CD4-positive, alpha-beta T cell treated with Interleukin-10 for 1 hour (primary cell): ENCODE measurements at places on chromosomes 6 and 20.

DNA sequence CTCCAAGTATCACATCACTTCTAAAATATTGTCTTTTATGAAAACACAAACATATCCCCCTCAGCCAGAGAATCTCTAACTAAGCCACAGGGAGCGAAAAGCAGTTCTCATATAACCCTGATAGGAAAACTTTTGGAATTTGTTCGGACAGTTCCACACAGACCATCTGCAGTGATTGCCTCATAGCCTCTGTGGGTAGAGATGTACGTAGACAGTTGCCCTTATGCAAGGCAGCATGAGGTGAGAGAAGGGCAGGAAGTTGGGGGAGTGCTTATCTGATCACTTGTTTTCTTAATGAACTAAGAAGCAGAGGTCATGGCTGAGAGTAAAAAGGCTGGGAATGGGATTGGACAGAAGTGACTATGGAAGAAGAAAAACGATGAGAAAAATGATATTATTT lies 39.6 kb downstream of the SLC23A2 start:
- DNase-seq: peak; percentile 50

DNA sequence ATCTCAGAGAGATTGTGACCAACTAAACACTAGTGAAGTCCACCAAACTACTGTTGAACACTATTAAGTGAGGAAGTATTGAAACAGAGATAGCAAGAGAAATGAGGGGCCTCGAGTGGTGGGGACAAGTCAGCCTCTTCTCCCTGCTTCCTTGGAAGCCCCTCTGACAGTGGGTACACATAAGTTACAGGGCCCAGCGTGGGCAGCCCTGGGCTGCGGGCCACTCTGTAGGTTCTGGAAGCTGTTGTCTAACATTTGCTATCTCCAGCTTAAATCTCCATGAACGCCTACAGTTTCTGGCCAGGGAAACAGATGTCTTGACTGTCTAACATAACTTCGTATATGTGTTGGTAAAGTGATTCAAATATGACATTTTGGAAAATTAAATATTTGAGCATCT lies 71.4 kb downstream of the KLHL32 start:
- DNase-seq: no peak

GRCh38 chr6:105985098-105985815 lies 100.9 kb upstream of the PRDM1 start:
- DNase-seq: no peak

GRCh38 chr6:15569035-15569995 lies 93.5 kb downstream of the DTNBP1 start:
- DNase-seq: no peak

DNA sequence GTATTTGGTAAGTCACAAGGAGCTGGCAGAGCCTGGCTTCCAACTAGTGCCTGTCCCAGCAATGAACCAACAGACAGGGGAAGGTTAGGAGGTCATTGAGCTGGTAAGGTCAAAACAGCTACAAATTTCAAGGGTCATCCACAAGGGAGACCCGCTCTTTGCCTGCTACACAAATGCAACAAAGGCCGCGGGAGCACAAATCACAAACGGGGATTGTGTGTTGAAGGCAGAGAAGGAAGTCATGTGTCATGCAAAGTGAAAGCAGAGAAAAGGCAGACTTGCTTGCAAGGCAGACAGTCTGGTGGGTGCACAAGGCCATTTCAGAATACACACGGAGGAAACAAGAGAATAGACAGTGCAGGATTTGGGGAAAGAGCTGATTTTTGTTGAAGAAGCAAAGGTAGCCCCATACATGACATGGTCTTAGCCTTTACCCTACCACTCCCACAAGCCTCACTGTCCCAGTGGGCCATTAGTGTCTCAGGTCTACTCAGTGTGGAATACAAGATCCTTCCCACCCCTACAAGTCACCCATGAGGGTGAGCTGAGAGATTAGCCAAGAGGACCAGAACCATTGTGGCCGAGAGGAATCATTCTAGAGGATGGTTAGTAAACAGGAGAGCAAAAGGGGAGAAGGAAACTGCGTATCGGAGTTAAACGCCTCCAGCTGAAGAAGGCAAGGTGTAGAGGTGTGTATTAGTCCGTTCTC lies 18.1 kb upstream of the SAMHD1 start:
- peak; percentile 52 for DNase-seq

GRCh38 chr6:113461153-113461932 lies 395.8 kb upstream of the MARCKS start:
- DNase-seq: no peak

- DNase-seq: no peak
Observed at GRCh38 chr20:40930561-40930960, 98.1 kb upstream of the TOP1 start.

DNA sequence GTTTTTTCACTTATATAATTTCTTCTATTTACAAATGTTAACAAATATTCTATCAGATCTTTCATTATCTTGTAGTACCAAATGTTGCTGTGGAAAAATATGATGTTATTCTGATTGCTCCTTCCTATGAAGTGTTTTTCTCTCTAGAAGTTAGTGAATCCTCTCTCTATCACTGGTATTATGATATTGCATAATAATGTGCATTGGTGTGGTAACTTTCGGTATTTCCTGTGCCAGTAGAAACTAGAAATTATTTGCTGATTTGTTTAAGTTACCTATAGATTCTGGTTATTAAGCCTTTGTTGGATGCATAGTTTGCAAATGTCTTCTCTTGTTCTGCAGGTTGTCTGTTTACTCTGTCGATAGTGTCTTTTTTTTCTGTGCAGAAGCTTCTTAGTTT lies 342.5 kb downstream of the CENPW start:
- no peak for DNase-seq

GRCh38 chr20:43963233-43963632 lies 48.6 kb downstream of the TOX2 start:
- DNase-seq: no peak

GRCh38 chr6:30719791-30720737 lies at the start of gene TUBB:
Gene TUBB, plus strand, starts transcription at chr6:30720352. Its CDS starts 155 bp downstream, at chr6:30720507.
- peak; percentile 96 for DNase-seq

- DNase-seq: no peak
Observed at GRCh38 chr20:49811825-49812506, 662 bp upstream of the SLC9A8 start.

DNA sequence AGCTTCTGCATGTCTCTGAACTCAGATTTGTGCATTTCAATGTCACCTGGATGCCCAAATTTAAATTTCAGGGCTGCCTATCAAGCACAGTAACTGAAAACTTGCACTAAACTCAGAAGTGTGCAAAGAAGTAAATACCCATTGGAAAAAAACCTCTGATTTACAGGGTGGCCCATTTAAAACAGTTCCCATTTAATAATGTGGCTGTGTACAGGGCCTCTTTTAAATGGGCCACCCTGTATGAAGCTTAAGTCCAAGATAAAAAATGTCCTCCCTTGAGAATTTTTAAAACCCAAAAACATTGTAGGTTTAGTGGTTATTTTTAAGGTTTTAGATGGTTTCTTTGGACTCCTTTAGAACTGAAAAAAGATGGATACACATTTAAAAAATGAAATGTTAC lies 202.1 kb upstream of the RUNX2 start:
- DNase-seq: no peak

- no peak for DNase-seq
Observed at GRCh38 chr20:48742912-48743680, 84.7 kb downstream of the PREX1 start.

DNA sequence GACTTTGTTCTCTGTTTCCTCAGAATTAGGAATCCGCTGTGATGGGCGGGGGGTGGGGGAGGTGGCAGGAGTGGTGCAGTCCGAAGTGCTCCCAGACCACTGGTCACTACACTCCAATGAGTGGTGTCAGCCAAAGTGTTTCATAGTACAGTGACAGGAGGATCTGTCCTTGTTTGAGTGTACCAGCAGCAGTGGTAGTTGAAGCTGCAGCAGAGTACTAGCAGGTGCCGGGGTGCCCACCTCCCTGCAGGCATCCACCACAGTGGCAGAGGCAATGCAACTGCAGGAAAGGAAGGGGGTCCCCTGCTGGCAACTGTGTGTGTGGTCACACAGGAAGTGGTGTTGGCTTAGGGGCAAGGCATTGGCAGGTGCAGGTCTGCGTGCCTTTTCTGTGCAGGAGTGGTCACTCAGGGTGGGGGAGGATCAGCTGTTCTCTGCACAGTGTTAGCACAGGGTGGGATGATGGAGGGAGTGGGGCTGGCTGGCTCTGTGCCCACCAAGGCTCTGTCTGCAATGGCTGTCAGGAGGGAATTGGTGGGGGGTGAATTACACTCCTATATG lies 9.7 kb downstream of the HLA-DOB start:
- no peak for DNase-seq

DNA sequence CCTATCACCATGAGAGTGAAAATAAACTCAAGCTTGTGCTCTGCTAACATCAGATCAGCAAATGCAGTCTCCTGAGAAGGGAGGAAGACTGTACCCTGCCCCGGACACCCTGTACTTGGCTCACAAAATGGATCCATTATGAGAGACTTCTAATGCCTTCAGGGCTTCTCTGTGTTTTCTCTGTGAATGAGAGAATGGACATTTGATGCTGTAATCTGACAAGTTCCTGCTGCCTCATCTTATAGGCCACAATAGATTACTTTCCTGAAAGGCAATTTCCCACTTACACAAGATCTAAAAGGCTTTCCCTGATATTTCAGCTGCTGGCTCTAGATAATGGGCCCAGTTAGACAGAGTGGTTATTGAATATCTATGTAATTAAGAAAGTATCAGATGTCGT lies 117.2 kb downstream of the OTOR start:
- no peak for DNase-seq

DNA sequence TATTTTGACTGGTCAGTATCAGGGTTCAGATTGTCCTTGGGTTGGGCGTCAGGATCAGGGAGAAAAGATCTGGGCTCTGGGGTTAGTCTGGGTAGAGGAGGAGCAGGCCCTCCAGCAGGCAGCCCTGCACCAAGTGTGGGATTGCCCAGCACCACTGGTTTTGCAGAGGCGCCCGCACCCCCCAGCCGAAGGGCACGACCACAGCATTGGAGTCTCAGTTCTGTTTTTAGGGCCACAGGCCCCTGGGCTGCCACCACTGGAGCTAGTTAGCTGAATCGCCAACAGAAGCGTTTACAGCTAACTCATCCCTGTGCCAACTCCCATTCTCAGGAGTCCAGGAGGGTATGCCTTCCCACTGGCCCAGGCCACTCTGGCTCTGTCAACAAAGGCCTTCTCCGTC lies 84.2 kb downstream of the TCP11 start:
- DNase-seq: no peak

DNA sequence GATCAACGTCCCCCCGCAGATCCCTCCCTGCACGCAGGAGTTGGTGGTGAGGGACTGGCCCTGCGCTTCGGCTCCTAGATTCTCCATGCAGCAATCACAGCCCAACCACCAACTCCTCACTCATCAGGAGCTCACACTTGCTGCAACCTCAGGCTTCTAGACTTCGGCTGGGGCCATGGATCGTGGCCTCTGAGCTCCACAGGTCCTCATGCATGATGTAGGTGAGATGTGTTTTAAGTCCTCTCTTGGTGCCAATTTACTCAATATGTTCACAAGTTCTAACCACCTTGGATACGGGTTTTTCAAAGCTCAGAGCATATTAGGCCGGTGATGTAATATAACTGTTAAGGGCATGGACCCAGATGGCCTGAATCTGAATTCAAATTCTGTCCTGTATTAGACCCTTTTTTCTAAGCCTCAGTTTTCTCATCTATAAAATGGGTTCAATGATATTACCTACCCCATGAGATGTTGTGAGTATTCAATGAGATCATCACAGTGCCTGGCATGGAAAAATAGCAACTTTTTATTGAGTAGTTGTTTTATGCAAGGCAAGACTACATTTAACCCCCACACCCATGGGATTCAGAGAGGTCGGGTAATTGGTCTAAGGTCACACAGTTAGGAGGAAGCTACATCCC lies 31.0 kb downstream of the SUN5 start:
- DNase-seq: no peak

- peak; percentile 63 for DNase-seq
Observed at GRCh38 chr20:38751360-38751976, 3.2 kb downstream of the ACTR5 start.

DNA sequence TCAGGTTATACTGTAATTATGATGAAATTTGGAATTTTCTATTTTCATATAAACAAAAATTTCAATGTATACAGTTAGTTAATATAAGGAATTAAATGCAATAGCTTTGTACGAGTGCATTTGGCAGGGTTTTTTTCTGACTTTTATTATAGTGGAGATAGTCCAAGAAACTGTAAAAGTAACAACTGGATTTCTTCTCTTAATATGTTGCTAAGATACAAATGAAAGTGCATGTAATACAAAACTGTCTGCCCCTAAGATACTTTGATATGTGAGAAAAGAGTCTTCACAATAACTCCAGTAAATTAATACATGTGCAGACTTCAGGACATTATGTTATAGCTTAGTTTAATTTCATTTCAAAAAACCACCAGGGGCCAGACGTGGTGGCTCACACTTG lies 721.4 kb downstream of the CBLN4 start:
- DNase-seq: no peak

GRCh38 chr6:156013155-156013554 lies 557.5 kb upstream of the NOX3 start:
- DNase-seq: no peak

DNA sequence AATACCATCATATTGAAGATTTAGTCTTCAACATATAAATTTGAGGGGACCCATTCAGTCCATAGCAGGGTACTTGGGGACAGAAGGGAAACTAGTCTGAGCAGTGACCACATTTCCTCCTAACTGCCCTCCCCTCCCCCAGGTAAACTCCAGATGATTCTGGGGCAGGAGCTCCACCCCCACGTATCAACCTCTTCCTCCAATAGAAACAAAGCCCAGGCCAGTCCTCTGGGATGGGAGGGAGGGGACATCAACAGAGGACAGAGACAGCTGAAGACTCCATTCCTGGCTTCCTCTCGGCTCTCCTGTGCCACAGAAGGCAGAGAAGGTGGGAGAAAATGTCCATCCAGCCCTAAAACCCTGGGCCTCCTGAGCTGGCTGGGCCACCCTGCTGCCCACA lies 85.0 kb upstream of the TOP1 start:
- no peak for DNase-seq

GRCh38 chr20:3710011-3710466 lies 2.4 kb downstream of the SIGLEC1 start:
- DNase-seq: no peak

DNA sequence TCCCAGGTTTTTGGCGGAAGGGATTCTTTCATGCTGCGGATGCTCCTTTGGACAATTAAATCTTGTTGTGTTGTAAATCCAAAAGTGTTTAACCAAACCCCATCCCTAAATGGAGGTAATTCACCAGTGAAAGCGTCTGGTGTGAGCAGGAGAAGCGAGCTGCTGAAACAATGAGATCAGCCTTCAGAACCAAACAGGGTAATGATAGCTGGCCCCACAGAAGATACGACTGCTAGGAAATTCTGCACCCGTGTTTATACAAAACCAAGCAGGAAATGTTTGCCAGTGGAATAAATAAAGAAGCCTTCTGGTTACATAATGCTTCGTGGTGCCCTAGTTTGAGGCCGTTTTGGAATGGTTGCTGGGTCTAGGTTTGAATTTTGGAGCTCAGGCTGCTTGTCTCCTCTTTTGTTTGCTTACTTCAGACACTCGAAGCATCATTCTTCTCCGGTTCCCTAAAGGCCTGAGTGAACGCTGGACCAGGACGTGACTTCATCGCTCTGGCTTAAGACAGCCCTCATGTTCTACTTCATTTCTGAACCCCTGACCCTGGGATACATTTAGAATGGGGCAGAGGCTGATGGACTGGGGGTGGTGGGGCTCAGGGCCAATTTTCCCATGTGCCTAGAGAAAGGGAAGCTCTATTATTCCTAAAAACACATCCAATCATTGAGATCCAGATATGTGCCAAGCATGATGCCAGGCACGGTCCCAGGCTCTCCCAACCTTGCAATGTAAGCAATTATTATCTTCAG lies 61.6 kb upstream of the JAG1 start:
- DNase-seq: no peak

- no peak for DNase-seq
Observed at GRCh38 chr6:70061546-70061945, 195.2 kb downstream of the COL19A1 start.

- DNase-seq: no peak
Observed at GRCh38 chr6:82178077-82178758, 69.3 kb downstream of the IBTK start.
